ENCODE measurements at places on chromosomes 5 and 9.

DNA sequence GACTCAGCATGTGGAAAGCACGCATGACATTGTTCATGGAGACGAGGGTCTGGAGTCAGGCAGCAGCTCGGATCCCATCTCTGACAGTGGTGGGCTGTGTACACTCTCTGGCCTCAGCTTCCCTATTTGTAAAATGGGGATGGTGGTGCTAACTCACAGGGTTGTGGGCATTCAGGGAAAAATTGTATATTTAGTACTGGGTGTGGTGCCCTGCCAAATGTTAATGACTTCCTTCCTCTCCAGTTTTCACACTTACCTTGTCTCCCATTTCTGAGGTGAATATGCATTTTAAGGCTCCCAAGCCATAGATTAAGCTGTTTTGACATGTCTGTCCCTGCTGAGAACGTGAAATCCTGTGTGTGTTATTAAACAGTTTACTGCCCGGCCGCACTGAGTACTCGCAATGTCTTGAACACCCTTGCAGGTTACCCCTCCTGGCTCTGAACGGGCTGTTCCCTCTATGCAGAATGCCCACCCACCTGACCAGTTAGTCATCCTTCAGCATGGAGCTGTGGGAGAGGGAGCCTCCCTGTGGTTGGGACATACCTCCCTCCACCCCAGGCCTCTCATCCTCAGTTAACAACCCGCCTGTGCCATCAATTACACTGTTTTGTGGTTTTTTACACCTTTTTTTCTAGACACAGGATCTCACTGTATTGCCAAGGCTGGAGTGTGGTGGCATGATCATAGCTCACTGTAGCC, 25.8 kb downstream of the TJP2 start:
- no peak for DNase-seq

DNA sequence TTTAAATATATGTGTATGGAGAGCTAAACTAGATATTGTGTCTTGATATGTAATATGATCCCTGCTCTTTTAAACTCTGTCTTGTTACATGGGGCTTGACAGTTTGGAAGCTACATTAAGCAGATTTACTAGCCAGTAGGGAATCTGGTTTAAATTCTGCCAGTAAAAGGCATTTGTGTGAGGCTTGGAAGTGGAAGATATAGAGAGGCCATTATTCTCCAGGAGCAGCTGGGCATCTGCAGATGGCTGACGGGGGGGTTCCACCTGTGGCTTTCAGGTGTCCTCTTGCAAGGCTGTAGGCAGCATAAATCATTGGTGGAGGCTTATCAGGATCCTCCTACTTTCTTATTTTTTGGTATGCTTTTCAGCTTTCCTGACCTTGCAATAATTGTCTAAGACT, 179.1 kb upstream of the FBXL7 start:
- DNase-seq = no peak

DNA sequence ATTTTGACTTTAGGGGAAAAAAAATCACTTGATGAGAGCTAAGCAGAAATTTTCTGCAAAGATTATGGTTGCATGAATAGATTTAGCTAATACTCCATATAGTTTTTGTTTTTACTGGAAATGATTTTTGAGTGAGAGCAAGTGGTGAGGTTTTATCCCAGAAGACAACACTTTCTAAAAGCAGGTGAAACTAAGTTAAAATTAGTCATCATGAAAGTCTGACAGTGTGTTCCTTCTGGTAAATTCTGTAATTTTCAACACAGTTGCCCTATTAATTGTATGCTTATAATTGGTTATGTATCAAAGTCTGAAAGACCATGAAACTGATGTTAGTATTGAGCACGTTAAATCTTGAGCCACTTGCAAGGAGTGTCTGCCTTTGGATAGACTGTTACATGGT, 91.5 kb downstream of the SMARCA2 start:
- no peak for DNase-seq

- no peak for DNase-seq
These were observed 669.7 kb downstream of the NR2F1-AS1 start for GRCh38 chr5:92911293-92911692.

- no peak for DNase-seq
These were observed 4.1 kb downstream of the KIF4B start for GRCh38 chr5:155017610-155018009.

DNA sequence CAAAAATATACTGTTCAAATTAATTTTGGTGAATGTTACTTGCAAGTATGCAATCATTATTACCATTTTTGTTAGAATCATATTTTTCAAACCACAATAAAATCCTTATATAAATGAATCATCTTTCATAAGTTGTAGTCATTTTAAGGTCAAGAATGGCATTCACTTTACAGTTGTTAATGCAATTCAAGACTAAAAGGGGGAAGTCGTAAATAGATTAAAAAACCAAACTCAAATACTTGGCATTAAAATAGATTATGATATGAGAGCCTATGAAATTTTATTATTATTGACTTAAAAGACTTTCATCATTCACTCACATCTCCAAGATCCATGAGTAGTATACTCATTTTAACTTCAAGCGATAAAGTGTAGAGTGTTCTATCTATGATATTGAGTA, 11.6 kb downstream of the CDH9 start:
- DNase-seq = no peak

- DNase-seq = no peak
These were observed 40.0 kb downstream of the KCTD16 start for GRCh38 chr5:144210655-144211054.

DNA sequence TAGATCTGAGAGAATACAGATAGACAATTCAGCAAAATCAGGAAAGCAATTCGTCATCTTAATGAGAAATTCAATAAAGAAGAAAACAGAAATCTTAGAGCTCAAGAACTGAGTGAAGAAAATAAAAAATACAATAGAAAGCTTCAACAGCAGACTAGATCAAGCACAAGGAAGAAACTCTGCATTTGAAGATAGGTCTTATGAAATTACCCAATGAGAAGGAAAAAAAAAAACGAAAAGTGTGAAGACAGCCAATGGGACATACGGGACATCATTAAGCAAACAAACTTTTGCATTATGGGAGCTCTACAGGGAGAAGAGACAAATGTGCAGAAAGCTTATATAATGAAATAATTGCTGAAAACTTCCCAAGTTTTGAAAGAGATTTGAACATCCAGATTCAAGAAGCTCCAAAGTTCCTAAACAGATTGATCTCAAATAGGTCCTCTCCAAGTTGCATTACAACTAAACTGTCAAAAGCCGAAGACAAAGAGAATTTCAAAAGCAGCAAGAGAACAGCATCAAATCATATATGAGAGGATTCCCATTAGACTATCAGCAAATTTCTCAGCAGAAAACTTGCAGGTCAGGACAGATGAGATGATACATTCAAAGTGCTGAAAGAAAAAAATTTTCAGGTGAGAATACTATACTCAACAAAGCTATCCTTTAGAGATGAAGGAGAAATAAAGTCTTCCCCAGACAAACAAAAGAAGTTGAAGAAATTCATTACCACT, 10.8 kb upstream of the RLN2 start:
- DNase-seq = no peak

- DNase-seq = no peak
These were observed 59.6 kb upstream of the PHYKPL start for GRCh38 chr5:178291969-178292825.

DNA sequence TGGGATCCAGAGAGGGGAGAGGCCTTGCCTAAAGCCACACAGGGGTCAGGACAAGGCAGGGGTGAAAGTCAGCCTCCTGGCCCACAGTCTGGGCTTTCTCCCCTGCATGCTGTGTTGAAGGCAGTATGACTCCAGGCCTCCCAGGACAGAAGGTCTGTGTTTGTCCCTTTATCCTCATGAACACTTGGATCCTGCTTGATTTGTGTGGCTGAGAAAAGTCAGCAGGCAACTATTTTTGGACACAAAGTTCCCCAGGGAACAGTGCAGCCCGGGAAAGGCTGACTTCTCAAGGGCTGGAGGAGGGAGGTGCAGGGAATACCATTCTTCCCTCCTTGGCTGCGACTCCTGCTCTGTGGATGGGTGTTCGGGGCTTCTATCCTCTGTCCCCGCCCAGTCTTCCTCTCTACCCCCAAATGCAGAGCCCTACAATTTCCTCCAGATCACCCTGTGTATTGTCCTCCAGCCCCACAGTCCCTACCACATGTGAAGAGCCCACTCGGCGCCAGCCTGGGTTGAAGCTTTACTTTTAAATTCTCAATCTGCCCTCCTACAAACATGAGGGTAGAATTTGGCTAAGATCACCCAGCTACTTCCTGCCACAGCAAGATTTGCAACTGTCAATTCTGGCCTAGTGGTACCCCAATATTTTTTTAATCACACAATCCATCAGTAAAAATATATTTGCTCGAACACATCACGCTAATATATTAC, 4.1 kb downstream of the AKNA start:
- DNase-seq = no peak

GRCh38 chr5:6652025-6652424, 18.8 kb downstream of the SRD5A1 start:
- DNase-seq = no peak

DNA sequence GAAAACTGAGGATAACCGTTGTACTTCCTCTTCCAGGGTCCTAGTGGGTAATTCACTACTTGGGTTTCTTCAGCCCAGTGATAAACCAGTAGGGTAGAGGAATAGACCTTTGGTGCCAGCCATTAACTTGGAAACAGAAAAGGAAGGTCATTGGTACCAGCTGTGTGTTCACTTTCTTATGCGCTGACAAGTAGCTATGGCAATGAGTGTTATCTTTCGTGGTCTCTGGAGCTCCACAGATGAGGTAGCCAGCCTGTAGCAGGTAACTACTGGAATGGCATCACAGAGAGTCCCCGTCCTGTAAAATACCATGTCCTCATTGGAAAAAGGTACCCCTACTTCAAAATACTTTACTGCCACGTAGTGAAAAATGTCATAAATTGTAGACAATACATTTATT, 2.3 kb downstream of the UHRF2 start:
- no peak for DNase-seq

GRCh38 chr9:83047839-83048775, 14.8 kb downstream of the RASEF start:
- DNase-seq = no peak

DNA sequence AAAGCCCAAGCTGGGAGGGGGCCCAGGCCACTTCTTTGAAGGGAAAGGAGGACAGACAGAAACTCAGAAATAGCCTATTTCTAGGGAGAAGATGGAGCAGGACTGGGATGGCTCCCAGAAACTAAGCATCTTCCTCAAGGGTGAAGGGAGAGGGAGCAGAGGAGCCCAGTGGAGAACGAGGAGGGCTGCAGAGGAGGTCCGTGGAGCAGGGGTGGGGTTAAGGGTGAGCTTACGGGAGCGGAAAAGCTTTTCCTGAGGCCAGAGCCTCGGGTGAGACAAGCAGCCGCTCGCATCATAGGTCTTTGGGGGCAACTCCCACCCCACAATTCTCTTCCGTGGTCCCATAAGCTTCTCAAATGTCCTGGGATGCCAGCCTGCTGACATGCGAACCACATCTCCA, 127.1 kb upstream of the PHYKPL start:
- no peak for DNase-seq

DNA sequence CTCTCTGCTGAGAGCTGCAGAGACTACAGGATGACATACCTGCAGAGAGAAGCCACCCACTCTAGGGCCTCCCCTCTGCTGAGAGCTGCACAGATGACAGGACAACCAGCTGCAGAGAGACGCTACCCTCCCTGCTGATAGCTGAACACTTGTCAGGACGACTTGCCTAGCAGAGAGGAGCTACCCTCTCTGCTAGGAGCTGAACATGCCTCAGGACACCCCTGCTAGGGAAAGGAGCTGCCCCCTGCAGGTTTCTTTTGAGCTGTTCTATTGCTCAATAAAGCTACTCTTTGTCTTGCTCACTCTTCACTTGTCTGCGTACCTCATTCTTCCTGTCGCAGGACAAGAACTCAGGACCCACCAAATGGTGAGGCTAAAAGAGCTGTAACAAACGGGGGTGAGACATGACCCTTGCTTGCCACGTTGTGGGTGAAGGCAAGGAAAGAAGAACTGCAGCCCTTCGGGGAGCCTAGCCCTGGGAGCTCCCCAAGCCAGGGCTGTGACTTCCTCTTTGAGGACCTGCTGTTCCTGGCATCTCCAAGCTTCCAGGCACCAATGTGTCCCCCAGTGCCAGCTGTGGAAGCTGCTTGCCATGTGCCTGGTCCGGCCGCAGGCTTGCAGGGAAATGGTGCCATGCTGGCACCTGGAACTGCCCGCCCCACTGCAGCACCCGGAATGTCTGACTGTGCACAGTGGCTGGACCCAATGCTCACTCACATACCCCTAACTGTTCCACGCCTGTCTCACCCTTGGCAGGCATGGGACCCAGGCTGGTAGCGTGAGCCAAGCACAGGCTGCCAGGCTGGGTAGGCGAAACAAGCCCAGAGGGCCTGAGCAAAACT, 5.1 kb upstream of the TESK1 start:
- peak; percentile 28 for DNase-seq

DNA sequence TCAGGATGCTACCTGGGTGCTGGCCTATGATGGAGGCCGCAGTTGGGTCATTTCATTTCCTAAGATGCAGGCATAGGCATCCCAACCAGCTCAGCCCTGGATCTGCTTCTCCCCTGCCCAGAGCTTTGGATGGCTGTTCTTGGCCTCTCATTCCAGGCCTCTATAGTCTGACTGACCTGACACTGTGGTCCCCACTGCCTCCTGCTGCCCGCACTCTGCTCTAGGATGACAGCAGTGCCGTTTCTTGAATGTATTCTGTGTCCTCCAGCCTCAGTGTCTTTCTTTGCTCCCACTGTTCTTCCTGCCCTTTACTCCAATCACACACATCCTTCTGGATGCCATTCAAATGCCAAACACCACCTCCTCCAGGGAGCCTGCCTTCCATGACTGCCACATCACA, 235.7 kb downstream of the HSPA4 start:
- DNase-seq = peak; percentile 14

- DNase-seq = no peak
These were observed 39.0 kb upstream of the CACNA1B start for GRCh38 chr9:137838576-137838975.

GRCh38 chr5:30802961-30803705, 390.4 kb upstream of the CDH6 start:
- no peak for DNase-seq

DNA sequence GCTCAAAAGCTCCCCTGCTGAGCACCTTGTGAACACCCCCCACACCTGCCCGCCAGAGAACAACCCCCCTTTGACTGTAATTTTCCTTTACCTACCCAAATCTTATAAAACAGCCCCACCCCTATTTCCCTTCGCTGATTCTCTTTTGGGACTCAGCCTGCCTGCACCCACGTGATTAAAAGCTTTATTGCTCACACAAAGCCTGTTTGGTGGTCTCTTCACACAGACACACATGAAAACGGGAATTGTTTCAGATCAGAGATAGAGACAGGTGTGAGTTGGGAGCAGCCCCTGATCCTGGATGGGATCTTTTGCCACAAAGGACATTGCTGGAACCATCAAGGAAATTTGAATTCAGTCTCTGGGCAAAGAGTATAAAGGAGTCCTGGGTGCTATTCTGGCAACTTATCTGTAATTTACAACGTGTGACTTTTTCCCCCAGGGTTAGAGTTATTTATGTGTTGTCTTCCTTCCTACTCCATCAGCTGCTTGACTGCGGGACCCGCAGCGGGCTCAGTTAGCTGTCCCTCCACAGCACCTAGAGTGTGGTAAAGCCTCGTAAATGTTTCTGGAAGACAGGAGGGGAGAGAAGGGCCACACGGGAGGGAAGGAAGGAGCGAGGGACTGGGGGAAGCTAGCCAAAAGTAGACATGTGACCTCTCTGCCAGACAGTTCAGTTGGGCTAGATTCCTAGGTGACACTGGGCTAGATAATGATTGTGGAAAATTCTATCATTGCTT, 437.0 kb downstream of the ZNF608 start:
- no peak for DNase-seq

Measured in suppressor macrophage treated with lipopolysaccharide for 4 hours (primary cell).